ENCODE measurements at places on chromosomes 5 and 9.

- peak; percentile 57 for DNase-seq
Measured at GRCh38 chr5:116652196-116652729, 77.6 kb upstream of the SEMA6A start.

DNA sequence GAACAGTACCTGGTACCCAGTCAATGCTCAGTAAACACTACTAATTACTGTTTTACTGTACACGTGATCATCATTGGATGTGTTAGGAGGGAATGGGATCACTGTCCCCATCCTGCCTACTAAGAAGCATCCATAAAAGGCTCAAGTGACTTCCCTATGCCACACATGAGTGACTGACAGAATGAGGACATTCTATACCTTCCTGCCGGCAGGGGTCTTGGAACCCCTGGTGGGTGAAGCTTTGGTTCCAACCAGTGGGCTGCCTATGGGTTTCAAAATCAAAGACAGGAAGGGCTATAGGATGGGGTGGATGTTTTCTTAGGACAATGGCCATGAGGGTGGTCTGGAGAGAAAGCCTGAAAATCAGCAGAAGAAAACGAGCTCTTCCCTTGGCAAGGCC, 209.6 kb upstream of the PANK3 start:
- DNase-seq = no peak

DNA sequence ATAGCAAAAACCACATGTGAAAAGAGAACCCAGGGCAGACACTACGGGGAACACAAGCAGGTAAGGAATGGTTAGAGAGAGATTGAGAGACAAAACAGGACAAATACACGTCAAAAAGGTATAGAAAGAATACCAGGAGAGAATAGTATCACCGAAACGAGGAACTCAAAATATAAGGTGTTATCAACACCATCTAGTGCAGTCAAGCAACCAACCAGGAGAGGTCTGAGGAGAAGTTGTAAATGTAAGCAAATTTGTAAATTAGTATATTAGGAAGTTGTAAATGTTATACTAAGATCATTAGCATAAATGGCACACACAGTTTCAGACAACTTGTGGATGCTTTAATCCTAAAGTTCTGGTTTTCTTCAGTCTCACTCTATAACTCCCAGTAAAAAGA, 355.5 kb downstream of the EBF1 start:
- DNase-seq = no peak

GRCh38 chr9:125332527-125332926, 70.9 kb downstream of the GAPVD1 start:
- DNase-seq = no peak

DNA sequence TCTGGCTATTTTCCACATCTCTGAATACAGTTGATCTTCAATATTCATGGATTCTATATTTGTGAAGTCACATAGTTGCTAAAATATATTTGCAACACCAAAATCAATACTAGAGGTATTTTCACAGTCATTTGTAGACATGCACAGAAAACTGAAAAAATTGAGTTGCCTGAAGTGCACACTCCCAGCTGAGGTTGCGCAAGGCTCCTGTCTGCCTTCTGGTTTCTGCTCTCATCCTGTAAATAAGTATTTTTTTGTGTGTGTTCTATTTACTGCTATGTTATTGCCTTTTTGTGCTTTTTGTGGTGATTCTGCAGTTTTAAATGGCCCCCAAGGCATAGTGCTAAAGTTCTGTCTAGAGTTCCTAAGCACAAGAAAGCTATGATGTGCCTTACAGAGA, 371.1 kb upstream of the GRAMD2B start:
- no peak for DNase-seq

DNA sequence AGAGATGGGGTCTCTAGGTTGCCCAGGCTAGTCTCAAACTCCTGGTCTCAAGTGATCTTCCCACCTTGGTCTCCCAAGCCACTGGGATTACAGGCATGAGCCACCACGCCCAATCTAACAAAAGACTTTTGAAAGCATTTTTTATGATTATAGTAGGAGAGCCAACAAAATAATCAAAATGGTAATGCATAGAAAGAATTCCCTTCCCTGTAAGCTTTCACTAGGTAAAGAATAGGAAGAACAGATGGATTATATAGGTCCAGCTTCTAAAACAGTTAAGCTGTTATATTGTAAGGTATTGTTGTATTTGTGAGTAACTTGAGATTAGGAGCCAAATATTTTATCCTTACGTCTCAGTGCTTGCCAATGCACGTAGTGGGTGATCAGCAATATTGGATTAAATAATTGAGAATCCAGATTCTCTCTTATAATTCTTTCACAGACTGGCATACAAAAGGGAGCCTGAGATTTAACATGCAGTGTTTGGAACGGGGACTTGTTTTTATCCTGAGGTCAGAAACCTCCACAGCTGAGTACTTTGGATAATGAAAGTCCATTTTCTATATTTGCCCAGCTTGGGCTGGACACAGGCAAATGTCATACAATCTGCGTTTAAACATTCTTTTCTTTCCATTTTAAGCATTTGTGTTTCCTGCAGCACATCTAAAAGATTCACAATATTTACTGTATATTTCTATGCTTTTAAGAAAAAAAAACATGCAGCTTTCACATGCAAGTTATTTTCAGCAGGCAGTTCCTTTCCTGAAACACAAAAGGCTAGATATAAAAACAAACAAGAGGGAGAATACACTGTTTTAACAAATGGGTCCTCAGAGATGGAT, 238.4 kb downstream of the ARRDC3 start:
- DNase-seq = no peak

DNA sequence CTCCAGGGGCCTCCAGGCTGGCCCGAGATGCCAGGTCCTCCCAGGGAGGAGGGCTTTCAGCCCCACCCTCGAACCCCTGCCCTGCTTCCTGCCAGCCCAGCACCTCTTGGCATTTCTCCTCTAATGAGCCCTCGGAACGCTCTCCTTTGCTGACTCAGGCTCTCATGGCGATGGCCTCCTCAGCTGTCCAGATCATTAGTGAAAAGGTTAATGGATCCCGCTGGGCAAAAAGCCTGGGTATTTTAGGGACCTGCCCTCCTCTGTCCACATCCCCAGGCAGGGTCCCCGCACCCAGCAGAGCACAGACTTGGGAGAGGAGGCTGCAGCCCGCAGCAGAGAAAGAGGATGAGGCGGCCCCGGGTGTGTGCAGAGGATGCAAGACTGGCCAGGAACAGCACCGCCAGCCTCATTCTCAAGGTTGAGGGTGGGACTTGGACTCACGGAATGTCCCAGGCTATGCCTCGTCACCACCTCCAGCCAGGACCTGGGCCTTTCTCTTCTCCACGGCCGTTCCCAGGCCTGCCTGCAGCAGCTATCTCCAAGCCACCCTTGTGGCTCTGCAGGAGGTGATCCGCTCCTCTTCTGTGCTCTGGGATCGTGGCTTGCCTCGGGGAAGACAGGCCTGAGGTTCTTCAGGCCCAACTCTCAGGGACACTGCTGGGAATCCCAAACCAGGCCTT, 23.0 kb upstream of the ADAMTS2 start:
- no peak for DNase-seq

DNA sequence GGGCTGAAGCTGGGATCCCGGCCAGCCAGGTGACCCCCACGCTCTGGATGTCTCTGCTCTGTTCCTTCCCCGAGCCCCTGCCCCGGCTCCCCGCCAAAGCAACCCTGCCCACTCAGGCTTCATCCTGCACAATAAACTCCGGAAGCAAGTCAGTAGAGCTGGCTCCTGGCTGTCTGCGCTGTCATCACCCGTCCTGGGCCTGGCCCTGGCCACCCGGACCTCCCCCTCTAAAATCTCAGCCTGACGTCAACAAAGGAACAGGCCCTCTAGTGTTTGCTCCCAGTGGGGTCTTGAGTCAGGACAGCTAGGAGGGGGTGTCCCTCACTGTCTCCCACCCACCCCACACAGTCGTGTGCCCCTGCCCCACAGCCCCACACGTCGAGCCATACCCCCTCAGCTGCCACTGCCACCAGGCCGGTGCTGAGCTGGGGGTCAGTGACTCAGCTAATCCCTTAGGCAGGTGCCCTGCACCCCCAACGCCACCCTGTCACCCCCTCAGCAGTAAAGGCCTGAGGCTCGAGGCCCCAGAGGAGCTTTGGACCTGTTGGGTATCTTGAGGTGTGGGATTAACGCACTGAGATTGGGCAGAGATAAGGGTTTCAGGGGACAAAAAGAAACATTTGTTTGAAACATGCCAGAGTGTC, 1.1 kb upstream of the LCNL1 start:
- DNase-seq = no peak

DNA sequence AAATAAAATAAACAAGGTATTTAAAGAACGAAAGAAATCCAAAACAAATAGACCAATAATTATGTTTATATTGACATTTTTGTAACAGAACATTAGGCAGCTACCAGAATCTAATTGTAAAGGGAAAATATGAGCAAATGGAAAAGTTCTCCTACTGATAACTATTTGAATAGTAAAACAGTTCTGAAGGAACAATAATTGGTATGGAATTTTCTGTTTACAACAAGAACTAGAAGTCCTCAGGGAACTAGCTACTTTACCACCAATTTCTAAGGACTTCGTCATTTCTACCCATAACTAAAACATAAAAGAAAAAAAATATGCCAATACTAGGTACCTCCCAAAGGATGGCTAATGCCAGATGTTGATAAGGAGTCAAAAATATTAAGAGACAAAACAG, 58.5 kb downstream of the AP3B1 start:
- DNase-seq = no peak

GRCh38 chr5:7331131-7331530, 64.8 kb upstream of the ADCY2 start:
- no peak for DNase-seq

DNA sequence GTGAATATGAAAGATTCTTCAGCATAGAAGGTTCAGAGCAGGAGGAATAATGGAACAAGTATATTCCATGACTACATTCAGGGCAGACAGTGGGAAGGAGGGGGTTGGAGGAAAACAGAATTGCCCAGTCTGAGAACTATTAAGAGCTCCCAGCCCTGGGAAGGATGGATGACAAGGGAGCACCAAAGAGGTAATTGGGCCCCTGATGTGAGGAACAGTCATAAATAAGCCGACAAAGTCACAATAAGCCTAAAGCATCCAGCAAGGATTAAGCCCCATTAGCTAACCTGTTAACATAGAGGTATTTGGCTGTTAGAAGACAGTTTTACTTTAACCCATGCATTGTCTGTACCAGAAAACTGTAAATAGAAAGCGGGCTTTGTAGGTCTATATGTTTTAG, 348.7 kb upstream of the SEMA6A start:
- DNase-seq = no peak

- DNase-seq = no peak
Measured at GRCh38 chr9:114240647-114241558, 82.0 kb upstream of the ORM1 start.

- no peak for DNase-seq
Measured at GRCh38 chr9:70170151-70170790, 88.5 kb upstream of the SMC5 start.

- DNase-seq = no peak
Measured at GRCh38 chr9:114006931-114007691, 71.0 kb downstream of the AMBP start.

- DNase-seq = no peak
Measured at GRCh38 chr5:135986401-135986800, 31.6 kb upstream of the LECT2 start.

DNA sequence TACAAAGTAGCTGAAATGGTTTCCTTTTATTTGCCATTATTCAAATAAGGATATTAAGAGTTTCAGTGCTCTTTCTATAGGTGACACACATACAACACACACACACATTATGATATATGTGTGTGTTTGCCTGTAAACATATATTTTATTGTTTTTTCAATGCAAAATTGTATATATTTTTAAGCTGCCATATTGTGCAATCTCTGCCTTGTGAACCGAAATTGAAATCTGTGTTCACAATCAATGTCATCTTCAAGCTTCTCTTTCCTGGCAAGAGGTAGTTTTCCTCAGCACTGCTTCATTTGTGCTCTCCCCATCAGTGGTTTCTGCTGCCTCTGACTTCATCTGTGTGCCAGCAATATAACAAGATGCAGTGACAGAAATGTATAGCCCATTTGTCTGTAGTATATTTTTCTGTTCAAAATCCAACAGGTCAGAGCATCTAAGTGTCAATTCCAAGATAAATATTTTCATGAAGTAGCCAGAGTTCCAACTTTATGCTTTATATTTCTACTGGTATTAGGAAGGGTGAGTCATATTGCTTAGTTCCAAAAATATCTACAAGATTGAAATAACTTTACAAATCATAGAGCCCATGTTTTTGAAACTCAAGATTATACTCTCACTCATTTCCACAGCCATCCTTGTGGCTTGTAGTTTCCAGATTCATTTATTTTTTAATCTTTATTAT, 1704.8 kb upstream of the CDH9 start:
- DNase-seq = peak; percentile 67

DNA sequence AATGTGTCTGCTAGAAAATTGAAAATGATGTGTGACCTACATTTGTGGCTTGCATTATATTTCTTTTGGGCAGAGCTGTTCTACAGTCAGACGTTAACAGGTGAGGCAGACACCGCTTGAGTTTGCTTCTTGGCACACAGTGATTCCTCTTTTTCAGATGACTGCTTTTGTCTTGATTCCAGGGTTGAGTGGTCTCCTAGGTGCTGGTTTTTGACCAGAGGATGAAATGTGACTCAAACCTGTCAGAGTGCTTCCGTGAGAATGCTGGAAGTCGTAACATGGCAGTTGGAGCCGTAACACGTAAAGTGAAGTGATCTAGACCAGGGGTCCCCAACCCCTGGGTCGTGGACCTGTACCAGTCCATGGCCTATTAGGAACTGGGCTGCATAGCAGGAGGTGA, 28.3 kb upstream of the NDFIP1 start:
- DNase-seq = no peak

DNA sequence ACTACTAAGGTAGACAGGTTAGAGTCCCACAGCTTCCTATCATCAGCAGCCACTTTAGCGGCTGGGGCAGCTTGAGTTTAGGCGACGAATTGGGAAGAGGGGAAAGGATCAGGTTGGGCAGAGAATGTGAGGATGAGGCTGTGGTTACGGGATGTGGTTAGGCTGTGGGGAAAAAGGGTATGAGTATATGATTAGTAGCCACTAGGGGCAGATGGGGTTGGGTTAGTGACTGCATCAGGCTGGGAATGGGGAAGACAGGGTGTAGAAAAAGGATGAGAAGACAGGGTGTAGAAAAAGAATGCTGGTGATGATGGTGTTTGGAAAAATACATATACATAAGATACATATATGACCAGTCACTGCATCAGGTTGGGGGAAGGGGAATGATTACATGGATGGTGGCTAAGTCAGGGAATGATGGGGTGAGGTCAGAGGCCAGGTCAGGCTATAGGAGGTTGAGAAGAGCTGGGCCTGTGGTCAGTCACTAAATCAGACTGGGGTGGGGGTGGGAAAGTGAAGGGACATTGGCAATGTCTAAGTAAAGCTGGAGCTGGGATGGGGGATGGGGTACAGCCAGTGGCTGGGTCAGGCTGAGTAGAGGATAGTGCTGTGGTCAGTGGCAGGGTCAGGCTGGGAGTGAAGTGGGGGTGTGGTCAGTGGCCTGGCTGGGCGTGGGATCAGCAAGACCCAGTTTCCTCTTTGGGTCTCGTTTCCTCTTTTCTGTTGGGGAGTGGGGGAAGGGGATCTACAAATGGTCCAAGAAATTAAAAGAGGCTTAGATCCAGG, 2.1 kb downstream of the TLN1 start:
- DNase-seq = peak; percentile 76

DNA sequence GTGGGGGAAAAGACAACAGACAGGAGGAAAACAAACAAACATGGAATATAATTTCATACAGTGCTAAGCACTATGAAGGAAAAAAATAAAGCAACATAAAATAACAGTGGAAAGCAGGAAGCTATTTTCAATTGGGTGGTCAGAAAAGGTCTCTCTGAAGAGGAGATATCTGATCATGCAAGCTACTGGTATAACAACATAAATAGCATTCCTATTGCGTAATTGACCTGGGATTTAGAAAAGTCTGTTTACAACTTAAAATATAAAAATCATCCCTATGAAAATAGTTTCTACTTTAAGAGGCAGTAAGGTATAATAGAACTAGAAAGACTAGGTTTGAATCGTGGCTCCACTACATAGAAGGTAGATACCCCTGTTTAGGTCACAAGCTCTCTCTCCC, 61.4 kb downstream of the FBXW11 start:
- peak; percentile 24 for DNase-seq
